ENCODE measurements at places on chromosomes 16 and 17.

GRCh38 chr17:38326996-38327792 lies 16.6 kb downstream of the GPR179 start:
- no peak for DNase-seq

GRCh38 chr16:9816644-9817043 lies 365.6 kb downstream of the GRIN2A start:
- DNase-seq, result no peak

DNA sequence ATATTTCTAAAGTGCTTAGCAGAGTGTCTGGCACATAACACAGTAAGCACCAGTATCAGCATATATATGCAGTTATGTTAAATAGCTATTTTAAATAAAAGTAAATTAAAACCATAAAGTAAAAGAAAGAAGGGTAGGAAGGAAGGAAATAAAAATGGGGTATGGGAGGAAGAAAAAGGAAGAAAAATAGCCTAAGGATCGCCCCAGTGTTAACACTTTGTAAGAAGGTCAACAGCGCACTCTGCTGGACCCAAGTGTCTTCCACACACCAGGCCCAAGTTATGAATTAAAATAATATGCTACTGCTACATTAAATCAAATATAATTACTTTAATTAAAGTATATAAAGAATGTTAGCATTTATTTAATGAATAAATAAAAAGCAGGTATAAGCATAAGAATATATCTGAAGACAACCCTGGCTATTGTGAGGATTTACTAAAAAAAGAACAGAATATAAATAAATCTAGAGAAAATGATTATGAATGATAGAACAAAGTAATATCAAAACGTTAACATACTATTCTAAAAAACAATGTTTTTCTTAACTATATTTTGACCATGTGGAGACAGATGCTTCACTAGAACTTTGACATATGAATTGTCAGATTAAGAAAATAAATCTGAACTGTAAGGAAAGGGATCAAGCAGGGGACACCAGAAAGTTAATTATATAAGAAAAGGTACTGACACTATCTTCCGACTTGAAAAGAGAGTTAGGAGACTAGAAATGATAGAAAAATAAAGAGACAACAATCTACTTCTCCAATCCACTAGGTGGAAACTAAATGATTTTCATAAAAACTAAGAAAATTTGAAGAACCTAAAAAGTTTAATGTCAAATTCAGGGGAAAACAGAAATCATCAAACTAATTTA lies 25.9 kb downstream of the BRIP1 start:
- peak; percentile 73 for DNase-seq

GRCh38 chr17:55778389-55779118 lies 27.7 kb downstream of the PCTP start:
- no peak for DNase-seq

All from brain (organoid and tissue), 16 donors.